NCI-H2081 (cell line): ENCODE measurements at places on chromosomes 1 and 21.

DNA sequence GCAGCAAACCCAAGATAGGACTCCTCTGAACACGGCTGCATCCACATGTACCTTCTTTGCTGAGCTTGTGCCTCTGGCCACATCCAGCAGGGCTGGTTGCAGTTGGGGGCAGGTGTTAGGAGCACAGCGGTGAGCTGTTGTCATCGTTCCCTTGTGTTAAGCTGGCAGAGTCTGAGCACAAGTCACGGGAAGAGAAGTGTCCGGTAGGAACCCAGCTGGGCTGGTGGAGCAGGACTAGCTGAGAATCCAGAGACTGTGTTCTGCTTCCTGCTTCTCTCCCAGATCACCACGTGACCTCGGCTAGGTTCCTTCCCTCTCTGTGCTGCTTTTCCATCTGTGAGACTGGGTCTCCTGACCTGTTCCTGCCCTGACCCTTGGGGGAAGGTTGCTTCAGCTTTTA lies 105.1 kb downstream of the PCBP3 start:
- DNase-seq = no peak

- DNase-seq = no peak
Measured at GRCh38 chr1:33434363-33434750, 3.5 kb upstream of the PHC2 start.

- DNase-seq = no peak
Measured at GRCh38 chr1:153805042-153805745, 30.0 kb downstream of the SLC27A3 start.

DNA sequence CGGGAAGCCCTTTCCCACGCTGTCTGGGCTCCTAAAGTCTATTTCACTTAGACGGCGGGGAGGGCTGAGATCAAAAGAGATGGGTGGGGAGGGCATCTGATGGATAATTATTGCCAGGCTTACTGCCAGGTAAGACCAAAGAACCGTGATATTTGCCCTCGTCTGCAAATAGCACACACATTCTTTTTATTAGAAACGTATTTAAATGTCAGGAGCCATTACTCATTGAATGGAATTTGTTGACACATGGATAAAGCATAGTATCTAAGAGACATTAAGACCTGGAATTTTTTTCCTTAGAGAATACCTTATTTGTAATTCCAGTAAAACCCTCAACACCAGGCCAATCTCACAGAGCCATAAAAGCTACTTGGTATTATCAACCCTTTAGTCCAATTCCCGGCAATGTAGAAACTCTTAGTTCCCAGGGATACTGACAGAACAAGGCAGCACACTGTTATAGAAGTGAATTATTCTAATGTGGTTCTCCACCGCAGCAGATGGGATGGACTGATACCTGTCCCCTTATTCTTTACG lies 10.6 kb downstream of the URB1 start:
- DNase-seq = no peak

GRCh38 chr1:93692451-93692861 lies 10.8 kb upstream of the BCAR3 start:
- no peak for DNase-seq

DNA sequence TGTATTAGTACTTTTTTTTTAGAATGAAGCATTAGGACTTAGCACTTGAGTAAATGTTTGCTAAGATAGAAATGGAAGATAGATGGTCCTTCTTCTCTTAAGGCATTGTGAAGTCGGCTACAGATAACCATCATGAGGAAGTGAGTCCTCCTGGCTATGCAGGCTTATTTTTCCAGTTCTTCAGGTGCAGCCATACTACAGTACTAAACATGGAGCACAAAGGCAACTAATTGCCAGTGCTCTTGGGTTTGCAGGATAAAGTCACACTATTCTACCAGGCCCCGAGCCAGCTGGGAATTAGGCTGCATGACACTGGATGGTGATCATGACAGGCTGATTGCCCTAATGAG lies 197.3 kb upstream of the SGIP1 start:
- DNase-seq = no peak

DNA sequence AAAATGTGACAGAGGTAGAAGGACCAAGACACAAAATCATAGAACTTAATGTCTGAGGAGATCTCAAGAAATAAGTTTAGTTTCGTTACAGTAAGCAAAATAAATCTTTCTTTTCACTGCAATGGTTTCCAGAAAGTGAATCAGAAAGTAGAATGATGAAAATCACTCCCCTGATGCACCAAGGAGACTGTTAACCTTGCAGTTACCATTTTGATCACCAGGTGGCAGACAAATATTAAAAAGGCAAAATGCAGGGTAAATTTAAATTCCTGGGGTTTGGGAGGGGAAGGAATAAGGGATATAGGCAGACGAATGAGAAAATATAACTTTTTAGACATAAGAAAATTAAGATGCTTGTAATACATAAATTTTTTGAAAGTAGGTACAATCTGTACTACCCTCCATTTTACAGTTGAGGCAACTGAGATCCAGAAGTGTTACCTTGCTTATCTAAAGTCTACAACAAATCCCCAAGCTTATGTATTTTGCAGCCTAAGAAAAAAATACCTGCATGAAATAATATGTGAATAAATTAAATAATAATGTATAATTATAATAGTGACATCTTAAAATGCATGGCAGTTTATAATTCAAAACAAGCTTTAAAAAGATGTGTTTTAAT lies 253.2 kb downstream of the CRB1 start:
- DNase-seq = peak; percentile 74

DNA sequence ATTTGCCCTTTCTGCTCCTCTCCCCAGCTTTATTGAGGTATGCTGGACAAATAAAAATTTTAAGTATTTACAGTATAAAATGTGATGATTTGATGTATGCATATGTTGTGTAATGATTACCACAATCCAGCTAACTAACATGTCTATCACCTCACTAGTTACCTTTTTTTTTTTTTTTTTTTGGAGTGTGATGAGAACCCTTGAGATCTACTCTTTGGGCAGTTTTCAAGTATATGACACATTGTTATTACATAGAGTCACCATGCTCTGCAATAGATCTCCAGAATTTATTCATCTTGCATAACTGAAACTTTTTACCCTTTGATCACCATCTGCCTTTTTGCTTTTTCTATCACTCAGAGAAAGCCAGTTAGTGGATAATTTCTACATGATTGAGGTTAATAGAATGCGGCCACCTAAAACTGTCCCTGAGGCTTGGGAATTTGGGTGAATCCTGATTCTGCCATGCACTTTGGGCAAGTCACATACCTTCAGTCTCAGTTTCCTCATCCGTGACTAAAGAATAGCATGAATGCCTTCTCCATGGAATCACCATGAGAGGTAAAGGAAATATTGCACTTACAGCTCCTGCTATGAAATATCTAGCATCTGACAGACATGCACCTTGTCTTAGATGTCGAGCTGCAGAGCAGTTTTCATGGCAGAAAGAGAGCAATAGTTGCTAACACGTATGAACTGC lies 295.2 kb downstream of the DISC1 start:
- DNase-seq = no peak

- DNase-seq = no peak
Measured at GRCh38 chr1:160101717-160102522, 3.5 kb upstream of the IGSF8 start.

DNA sequence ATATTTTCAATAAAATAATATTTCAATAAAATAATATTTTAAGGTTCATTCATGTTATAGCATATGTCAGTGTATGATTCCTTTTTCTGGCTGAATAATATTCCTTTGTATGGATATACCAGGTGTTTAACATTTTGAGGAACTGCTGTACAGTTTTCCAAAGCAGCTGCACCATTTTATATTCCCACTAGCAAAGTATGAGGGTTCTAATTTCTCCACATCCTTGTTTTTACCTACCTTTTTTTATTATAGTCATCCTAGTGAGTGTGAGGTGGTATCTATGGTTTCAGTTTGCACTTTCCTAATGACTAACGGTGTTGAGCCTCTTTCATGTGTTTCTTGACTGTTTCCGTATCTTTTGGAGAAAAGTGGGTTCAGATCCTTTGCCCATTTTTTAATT lies 5.2 kb downstream of the DEGS1 start:
- DNase-seq = no peak

DNA sequence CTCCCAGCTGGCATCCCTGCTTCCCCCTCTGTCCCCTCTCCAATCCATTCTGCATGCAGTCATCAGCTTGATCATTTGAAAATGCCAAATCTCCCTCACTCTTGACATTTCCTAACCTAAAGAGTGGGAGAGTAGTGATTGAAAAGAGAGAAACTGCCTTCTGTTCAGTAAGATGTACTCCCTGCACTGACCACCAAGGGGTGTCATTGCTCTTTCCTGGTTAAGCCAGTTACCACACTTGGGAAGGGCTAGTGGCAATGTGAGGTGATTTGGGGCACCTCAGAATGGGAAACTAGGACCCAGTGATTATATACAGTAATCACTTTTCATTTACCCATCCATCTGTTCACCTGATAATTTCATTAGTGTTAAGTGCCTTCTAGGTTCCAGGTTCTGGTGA lies 6.9 kb upstream of the TMEM269 start:
- DNase-seq = peak; percentile 62

DNA sequence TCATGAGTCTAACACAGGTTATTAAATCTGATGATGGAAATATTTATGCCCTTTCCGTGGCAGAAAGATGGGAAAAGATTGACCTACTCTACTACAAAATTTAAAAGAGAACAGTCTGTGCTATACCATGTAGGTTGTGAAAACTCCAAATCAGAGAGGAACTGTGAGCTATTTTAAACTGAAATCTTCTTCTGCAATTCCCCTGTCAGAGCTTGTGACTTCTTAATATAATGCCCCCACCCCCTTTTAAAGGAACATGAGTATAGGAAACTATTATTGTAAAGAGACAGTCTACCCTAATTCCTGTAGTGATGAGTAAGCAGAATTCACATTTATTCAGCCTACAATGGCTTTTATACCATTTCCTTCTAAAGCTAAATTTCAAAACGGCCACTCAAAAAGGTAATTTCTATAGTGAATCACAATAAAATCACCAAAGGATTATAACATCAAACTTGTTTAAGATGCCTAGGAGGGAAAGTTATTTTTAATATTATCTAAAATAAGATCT lies 11.7 kb downstream of the DSCAM start:
- DNase-seq = no peak

DNA sequence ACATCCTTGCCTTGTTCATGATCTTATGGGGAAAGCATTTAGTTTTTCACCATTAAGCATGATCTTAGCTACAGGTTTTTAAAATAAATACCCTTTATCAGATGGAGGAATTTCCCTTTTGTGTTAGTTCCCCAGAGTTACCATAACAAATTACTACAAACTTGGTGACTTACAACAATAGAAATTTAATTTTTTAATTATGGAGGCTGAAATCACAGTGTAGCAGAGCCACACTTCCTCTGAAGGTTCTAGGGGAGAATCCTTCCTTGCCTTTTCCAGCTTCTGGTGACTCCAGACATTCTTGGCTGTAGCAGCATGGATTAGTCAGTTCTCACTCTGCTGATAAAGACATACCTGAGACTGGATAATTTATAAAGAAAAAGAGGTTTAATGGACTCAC lies 18.5 kb downstream of the MIGA1 start:
- no peak for DNase-seq

DNA sequence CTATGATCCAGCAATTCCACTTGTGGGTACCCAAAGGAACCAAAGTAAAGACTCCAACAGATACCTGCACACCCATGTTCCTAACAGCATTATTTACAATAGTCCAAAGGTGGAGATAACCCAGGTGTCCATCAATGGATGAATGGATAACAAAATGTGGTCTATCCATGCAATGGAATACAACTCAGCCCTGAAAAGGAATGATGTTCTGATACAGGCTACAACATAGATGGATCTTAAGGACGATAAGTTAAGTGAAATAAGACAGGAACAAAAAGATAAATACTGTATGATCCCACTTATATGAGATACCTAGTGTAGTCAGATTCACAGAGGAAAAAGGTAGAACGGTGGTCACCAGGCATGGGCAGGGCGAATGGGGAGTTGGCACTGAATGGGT lies 69.7 kb downstream of the GNG4 start:
- DNase-seq = no peak

- no peak for DNase-seq
Measured at GRCh38 chr1:34165422-34165921, 442 bp upstream of the CSMD2 start.

- no peak for DNase-seq
Measured at GRCh38 chr1:201463071-201463552, 5.9 kb downstream of the PHLDA3 start.

- DNase-seq = no peak
Measured at GRCh38 chr1:24381256-24381655, 32.3 kb downstream of the STPG1 start.

DNA sequence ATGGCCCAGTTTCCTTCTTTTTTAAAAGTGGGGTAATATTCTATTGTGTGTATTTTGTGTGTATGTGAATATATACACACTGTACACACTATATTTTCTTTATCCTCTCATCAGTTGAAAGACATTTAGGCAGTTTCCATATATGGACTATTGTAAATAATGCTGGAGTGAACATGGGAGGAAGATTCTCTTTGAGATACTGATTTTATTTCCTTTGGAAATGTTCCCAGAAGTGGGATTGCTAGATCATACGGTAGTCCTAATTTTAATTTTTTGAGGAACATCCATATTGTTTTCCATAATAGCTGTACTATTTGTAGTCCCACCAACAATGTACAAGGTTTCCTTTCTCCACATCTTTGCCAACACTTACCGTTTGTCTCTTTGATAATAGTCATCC lies 51.0 kb downstream of the F3 start:
- DNase-seq = no peak

GRCh38 chr1:77060000-77060399 lies 159.2 kb downstream of the PIGK start:
- DNase-seq = no peak

GRCh38 chr1:10863886-10864285 lies 67.4 kb upstream of the CASZ1 start:
- no peak for DNase-seq

DNA sequence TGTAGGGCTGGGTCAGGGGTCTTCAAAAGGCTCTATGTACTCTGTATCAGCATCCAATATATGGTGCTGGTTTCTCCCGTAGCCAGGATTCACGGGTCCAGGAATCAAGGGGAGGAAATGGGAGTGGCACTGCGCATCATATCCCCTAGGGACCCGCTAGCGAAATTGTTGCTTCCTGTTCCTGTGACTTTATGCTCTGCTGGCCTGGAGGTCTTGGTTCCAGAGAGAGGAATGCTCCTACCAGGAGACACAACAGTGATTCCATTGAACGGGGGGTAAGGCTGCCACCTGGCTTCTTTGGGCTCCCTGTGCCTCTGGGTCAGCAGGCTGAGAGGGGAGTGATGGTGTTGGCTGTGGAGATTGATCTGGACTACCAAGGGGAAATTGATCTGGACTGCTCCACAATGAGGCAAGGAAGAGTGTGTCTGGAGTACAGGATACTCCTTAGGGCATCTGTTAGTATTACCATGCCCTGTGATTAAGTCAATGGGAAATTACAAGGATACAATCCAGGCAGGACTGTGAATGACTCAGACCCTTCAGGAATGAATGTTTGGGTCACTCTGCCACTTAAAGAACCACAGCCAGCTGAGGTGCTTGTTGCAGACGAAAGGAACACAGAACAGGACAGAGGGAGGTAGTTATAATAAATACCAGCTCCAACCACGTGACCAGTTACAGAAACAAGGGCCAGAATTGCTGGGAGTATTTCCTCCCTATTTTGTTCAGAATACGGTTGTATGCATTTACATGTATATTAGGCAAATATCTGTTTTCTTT lies 10.2 kb downstream of the SPSB1 start:
- no peak for DNase-seq

GRCh38 chr21:33973268-33973667 lies 57.7 kb upstream of the ATP5PO start:
- no peak for DNase-seq
